ENCODE measurements at places on chromosomes 6 and 20. TPM values are rescaled to one million over a fixed set of nuclear protein-coding genes. Genes with fewer than 3 reads are reported as not detected.

OR2H1 gene
- total RNA-seq = not detected

MDFI gene
- total RNA-seq = 0.72 TPM

ERVFRD-1 gene
- not detected for total RNA-seq

KIF25 gene
- total RNA-seq = not detected

JPH2 gene
- 2.2 TPM for total RNA-seq
